ENCODE measurements at places on chromosomes 5 and 9.

- no peak for DNase-seq
These were observed 104.8 kb downstream of the PDE6A start for GRCh38 chr5:149839761-149840160.

DNA sequence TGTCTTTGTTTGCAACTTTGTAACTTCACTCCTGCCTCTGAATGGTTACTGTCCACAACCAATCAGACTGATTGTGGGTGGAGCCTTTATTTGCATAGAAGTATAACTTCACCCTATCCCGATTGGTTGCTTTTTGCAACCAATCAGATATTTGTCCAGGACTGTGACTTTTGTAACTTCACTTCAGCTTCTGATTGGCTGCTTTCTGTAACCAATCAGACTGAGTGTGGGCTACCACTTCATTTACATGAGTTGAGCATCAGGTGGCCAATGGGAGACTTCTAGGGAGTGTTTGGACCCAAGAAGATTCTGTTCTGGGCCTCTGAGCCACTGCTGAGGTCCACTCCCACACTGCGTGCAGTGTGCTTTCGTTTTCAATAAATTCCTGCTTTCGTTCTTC, 1810.7 kb upstream of the CDH6 start:
- DNase-seq: no peak

DNA sequence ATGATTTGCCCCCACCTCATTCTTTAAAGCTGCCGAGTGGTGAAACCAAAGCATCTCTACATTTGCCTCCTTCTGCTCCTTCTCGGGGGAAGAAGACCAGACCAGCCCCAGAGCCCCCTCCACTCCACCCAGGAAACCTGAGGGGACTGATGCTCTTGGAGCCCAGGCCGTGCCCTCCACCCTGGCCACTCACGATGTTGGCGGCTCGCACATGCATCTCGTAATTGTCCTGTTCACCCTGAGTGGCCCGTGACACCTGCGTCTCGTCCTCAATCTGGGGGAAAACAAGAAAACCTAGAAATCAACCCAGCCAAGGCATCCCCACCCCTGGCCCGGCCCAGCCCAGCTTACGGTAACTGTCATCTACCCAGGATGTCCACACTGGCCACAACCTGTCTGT, 3.0 kb downstream of the MED22 start:
- no peak for DNase-seq

DNA sequence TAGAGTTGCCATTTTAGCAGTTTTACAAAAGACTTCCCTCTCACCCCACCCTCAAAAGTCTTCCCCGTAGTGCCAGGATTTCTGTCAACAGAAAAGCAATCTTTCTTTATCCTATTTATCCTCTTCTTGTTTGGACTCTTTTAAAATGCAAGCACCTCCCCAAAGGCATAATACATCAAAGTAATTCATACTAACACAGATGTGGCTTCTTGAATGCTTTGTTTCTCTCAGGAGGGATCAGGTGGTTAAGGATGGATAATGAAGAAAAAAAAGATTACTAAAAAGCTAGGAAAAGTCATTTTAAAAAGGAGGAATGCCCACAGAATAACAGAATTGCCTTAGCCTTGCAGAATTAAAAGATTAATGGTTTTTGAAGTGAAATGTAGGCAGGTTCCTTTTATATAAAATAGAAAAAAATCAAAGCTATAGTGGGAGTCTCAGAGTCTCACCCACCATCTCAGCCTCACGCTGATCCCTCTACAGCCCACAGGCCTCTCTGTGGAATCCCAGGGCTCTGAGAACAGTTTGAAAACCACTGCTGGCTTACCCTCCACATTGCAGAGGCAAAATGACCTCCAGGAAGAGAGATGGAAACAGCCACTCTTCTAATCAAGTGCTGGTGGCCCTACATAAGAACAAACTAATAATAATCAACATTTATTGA, 102.2 kb downstream of the GCNT1 start:
- no peak for DNase-seq

DNA sequence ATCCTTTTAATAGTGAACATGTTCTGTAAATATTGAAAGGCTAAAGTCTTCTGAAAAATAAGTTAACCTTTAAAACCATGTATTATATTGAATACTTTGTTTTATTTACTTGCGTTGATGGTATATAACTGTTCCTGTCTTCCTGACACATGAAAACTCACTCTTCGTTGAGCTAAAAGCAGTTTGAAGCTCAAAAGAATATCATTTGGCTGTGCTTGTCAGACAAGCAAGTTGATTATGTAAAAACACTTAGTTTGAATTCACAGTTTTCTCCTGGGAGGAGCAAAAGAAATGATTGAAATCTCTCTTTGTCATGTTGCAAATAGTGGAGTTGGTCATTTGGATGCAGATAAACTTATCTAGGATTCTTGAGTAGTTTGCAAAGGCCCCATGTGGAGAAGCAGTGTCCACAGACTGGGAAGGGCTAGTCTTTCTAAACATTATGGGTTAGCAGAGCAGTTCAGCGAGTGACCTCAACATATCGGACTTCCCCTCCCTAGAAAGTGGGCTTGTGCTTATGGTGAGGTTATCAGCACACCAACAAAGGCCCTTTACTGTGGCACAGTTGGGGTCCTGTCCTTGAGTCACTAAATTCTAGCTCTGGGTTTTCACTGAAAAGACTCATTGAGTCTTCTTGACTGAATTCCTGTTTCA, 290.4 kb downstream of the CSNK1G3 start:
- DNase-seq: no peak

GRCh38 chr5:141172381-141173204, at the start of gene PCDHB7:
PCDHB7 (plus strand) TSS chr5:141172644; CDS start chr5:141172836, 192 bp downstream.
- DNase-seq: peak; percentile 70

DNA sequence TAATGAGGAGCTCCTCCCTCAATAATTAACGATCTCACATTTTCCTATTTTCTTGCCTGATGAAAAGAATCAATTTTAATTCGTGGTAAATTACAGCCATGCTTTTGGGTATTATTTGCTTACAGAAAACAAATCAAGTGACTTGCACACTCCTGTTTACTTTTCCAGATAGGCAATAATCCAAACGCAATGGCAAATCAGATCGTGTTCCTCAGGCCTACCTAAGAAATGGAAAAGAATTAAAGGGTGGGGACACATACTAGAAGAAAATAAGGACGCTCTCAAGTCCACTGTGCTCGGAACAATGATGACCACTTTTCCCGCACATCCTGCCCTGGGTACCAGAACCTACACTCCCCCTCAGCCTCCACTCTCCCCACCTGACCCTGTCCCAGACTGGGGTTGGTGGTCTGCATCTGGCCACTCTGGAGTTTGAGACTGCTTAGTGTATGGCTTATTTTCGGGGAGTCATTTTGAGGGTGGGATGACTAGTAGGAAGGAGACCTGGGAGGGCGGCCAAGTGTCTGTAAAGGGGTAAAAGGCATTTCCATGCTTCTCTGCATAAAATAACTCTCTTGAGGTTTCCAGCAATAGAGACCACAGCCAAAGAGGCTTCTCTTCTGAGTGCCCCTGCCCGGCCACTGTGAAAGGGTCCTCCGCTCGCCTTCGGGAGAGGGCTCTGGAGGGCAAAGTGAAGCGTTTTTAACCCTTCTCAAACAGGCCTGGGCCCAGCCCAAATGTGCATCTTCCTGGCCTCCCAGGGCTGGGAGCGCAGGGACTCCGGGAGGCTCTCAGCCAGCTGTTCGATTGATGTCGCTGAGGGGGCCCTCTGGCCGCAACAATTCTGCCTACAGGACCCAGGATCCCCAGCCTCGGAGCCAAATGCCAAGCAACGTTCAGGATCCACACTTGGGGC, 4.5 kb upstream of the OTP start:
- no peak for DNase-seq

DNA sequence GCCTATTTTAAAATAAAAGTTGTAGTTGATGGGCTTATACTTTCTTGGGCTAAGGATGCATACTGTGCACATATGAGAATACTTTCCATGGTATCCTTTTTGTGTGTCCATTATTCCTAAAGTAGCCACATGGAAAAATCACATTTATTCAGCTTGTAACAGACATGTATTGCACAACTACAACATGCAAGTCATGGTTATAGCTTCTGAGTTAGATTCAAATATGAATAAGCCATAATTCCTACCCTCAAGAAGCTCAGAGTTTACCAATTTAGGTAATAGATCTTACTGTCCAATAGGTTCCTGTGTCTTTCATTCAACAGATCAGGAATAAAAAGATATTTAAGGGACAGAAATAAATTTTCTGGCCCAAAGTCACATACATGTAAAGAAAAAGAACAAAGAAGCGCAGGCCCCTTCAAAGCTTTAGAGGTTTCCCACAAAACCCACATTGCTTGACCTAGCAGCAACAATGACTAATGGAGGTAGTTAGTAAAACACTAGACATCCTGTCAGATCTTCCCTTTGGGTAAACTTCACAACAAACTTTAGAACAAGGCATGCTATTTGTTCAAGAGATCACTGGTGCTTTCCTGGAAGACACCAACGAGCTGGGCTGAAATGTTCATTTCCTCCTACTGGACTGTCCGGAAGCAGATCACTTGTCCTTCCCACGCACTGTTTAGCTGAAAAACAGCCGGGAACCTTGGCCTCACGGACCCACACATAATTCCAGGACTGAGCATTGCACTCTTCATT, 78.4 kb upstream of the ITGA1 start:
- no peak for DNase-seq

GRCh38 chr9:38090170-38090569, 21.1 kb upstream of the SHB start:
- DNase-seq: no peak

DNA sequence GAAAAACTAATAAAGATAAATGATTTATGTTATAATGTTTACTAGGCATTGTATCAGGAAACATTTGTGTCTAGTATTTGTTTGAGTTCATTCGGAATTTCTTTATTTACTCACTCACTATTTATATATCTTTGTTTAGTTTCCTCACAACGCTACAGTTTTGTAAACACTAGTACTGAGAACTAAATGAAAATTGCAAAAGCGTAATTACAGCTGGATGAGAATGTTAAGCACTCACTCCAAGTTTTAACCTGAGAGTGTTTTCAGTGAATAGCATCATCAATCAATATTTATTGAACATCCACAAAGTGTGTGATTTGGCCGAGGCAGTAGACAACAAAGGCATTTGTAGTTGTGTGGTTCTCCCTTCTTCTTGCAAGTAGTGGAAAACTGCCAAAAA, 969.6 kb upstream of the DMAC1 start:
- peak; percentile 43 for DNase-seq

- no peak for DNase-seq
These were observed 68.9 kb upstream of the EQTN start for GRCh38 chr9:27365707-27366376.

DNA sequence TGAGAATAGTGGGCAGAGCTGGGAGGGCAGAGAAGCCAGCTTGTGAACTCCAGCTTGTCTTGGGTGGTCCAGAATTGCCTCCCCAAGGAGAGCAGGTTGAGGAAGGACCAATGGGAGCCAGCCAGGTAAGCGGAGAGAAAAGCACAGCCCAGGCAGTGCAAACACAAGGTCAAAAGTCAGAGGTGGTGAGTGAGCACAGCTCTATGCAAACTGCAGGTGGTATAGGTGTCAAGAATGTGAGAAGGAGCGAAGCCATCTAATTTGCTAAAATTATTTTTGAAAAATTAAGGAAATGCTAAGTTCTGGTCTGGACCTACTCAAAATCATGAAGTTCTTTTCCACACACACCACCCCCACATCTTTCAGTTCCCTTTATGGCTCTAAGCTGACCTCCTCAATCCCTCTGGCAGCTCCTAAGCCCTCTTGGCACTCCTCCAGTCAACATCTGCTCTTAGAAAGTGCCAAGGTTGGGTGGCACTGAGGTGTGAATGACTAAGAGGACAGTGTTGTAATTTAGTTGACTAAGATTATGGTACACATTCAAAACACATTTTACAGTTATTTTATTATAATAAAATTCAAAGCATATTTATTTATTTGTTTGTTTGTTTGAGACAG, 6.6 kb upstream of the OTULINL start:
- DNase-seq: no peak

GRCh38 chr9:105331755-105332154, 87.3 kb downstream of the SLC44A1 start:
- no peak for DNase-seq

DNA sequence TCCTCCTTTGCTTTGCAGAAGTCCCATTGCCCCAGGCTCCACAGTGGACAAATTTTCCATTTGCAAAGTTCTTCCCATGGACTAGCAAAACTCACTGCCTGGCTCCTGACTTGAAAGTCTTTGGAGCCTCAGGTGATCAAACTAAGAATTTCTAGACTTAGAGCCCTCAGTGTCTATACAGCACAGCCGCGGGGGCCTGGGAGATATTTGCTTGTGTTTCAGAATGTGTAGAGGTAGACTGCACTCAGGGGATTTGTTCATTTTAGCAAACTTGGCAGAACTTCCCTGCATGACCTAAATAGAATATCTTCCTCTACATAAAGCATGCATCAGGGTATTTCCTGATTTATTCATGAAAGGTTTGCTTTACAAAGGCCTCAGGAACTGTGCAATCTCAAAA, 384.2 kb upstream of the ZNF462 start:
- DNase-seq: no peak

DNA sequence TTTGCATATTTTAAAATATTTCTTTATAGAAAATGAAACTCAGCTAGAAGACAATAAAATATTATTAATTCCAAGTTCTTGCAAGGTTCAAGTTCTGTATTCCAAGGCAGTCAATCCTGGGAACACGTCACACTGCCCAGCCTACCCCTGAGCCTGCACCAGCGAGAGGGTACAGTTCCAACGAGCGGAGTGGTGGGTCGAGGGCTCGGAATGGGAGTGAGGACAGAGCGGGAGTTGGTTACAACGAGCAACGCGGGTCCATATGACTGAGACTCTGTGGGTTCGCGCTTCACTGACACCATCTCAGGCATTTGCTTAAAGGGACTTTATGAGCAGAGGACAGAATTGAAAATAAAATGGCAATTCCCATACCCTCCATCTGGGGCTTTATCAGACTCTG, 40.0 kb upstream of the SPTLC1 start:
- DNase-seq: no peak

- DNase-seq: no peak
These were observed 69.5 kb upstream of the HAND1 start for GRCh38 chr5:154547551-154547950.

DNA sequence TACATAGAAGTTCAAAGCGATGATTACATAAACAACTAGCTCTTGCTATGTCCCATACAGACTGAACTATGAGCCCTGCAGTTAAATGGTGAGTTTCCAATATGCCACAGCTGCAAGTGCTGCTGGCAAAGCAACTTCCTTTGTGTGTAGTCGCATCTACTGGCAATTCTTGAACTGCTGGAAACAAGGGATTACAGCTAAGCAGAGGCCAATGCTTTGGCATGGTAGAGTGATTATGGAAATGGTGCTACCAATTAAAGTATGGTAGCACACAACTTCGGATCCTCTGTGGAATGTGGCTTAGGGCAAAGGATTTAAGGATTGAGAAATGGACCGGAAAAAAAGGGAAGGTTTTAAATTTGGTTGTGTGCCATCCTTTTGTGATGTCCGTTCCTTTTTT, 856.6 kb downstream of the MAT2B start:
- DNase-seq: no peak

- DNase-seq: no peak
These were observed 288.0 kb upstream of the ANKRD55 start for GRCh38 chr5:56520986-56521730.

- no peak for DNase-seq
These were observed 396.3 kb downstream of the YTHDC2 start for GRCh38 chr5:113909782-113910181.

GRCh38 chr5:151699071-151699901, 12.6 kb upstream of the SPARC start:
- DNase-seq: no peak

- no peak for DNase-seq
These were observed at the start of gene TGFBI for GRCh38 chr5:136028782-136029742. TGFBI (plus strand) TSS chr5:136028988; CDS start chr5:136029056, 68 bp downstream.

Measured in NCI-H748 treated with DMSO at 0.1 percent for 48 hours (cell line).